ENCODE measurements at places on chromosomes 2 and 18. TPM values are rescaled to one million over a fixed set of nuclear protein-coding genes. Genes with fewer than 3 reads are reported as not detected.
A peak's percentile ranks its signal among the peaks of the same experiment; 100 is the strongest.

DNA sequence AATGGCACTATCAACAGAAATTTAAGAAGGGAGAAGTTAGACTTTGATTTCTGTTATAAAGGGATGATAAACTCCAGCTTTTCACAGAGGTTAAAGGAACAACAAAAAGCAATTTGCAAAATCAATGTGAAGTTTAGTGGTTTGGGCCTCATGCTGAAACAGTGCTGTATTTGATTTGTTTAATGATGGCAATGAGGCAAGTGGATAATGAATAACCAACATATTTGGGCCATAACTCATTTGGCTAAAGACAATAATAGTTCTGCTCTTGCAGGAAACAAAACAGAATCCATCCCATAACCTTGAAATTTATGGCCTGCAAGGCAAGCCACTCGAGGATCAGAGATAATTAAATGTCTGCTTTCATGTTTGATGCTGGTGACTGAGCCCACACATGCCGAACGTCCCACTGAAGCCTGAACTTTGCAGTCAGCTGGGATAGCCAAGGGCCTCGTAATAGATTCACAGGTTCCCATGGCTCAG, 56.5 kb downstream of the TPGS2 start:
- DNase-seq = no peak

GRCh38 chr2:68369337-68369734, 4.3 kb downstream of the PLEK start:
- no peak for DNase-seq

Gene PCARE
- polyA plus RNA-seq = not detected

DNA sequence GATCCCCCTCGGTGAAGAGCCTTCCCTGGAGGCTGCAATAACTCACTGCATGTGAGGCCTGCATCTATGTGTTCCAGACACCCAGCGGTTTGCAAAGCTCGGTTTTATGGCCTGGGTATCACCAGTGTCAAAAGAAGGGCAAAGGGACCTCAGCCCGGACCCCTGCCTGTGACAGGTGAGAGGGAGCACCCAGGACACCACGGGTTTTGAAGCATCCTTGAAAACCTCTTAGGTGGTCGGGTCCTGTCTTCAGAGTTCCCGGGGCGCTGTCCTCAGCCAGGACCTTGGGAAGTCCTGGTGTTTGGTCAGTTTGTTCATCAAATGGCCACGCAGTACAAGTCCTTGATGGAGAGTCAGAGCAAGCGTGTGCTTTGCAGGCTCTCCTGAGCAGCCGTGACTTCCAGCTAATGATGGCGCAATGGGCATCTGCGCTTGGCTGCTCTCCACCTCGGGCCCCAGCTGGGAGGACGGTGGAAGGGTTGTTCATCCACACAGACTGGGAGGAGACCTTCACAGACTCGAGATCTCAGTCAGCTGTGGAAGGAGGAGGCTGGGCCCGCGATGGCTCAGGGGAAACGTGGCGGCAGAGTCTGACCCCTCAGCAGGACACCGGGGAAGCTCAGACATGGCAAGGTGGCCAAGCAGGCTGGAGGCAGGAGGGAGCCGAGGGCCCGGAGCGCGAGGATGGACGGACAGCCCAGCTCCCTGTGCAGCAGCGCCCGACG, 113.1 kb upstream of the GPC1 start:
- peak; percentile 18 for DNase-seq

Gene RNU2-63P
- not detected for polyA plus RNA-seq

GRCh38 chr18:615773-616172, 19.0 kb downstream of the CLUL1 start:
- DNase-seq = no peak

GRCh38 chr2:21317131-21317530, 193.4 kb downstream of the TDRD15 start:
- DNase-seq = no peak

Data from AG04450 (cell line).